ENCODE measurements at places on chromosomes 4 and X.

- DNase-seq, result no peak
Measured at GRCh38 chr4:148747721-148748268, 305.6 kb upstream of the NR3C2 start.

GRCh38 chrX:7270933-7271332 is 123.0 kb upstream of the PUDP start:
- DNase-seq, result no peak

- no peak for DNase-seq
Measured at GRCh38 chr4:39102297-39102696, 40.3 kb downstream of the KLHL5 start.

- DNase-seq, result no peak
Measured at GRCh38 chr4:174422893-174423256, 99.4 kb downstream of the HPGD start.

DNA sequence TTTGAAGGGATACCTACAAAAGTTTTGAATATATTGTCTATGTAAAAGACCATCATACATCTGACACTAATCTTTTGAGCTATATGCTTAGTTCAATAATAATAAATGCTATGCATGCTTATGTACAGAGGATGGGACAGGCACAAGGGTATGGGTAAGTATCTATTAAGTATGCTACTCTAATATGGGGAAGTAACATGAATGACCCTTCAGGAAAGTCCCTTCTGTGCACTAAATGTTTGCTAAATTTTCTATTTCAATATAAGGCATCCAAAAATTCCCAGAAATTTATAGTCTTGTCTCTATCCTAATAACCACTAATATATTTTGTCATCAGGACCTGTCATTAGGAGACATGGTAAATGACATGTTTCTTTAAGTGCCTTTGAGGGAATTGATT is 19.0 kb downstream of the ATP8A1 start:
- DNase-seq, result no peak

DNA sequence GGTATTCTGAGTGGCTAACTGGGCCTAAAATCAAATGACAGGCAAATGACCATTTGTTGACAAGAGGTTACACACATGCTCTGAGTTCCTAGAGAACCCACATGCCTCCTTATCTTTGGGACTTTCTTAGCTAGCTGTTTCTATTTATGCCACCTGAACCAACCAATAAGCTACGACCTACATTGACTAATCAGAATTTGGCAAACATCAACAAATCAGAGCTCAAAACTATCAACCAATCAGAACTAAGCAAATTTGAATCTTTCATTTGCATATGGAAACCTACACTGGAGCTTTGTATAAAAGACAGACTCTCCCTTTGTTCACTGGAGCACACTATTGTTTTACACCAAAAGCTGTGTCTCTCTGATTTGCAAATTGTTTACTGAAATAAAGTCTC is 192.0 kb downstream of the CXXC4 start:
- DNase-seq, result no peak

GRCh38 chr4:53732661-53733060 is 141.4 kb upstream of the LNX1 start:
- DNase-seq, result no peak

DNA sequence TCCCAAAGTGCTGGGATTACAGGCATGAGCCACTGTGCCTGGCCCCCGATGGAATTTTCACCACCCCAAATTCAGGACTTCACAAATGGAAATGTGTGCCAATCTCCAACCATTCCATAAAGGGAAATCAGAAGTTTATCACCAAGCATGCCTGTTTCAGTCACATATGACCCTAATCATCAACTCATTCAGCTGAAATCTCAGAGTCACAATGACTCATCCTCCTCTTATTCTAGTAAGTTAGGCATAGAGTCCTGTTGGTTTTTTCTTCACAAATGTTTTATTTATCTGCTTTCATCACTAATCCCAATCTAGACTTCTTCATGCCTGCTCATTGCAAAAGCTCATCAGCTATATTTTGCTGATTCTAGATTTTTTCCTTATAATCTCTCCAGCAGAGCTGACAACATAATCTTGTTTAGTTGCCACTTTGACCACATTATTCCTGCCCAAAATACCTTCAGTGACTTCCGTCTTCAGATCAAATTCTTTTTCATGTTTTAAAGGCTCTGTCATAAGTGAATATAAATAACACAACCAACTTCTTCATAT is 83.3 kb downstream of the SLC7A11 start:
- no peak for DNase-seq

- no peak for DNase-seq
Measured at GRCh38 chr4:88134111-88134510, 24.3 kb downstream of the ABCG2 start.

DNA sequence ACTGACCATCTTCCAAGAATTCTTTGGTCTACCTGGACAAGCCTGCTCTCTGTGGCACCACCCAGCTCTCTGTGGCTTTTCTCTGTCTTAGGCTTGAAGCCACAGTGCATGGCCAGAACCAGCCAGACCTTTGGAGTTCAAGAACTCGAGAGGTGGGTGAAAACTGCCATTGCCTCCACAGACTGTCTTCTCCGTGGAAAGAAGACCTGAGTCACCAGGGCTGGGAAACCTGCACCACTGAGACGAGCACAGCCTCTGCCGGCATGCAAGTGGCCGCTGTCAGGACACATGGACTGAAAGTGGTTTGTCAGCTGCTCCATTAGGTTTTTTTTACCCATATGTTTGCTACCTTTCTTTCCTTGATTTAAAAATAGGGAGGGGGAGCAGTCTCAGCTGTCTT is 74.5 kb downstream of the MGST2 start:
- no peak for DNase-seq

- no peak for DNase-seq
Measured at GRCh38 chrX:108439426-108439942, at the start of gene COL4A5. TSS of gene COL4A5 (plus strand) at chrX:108439838. CDS start at chrX:108440126, 288 bp downstream.

- DNase-seq, result no peak
Measured at GRCh38 chr4:31051151-31051550, 331.0 kb downstream of the PCDH7 start.

DNA sequence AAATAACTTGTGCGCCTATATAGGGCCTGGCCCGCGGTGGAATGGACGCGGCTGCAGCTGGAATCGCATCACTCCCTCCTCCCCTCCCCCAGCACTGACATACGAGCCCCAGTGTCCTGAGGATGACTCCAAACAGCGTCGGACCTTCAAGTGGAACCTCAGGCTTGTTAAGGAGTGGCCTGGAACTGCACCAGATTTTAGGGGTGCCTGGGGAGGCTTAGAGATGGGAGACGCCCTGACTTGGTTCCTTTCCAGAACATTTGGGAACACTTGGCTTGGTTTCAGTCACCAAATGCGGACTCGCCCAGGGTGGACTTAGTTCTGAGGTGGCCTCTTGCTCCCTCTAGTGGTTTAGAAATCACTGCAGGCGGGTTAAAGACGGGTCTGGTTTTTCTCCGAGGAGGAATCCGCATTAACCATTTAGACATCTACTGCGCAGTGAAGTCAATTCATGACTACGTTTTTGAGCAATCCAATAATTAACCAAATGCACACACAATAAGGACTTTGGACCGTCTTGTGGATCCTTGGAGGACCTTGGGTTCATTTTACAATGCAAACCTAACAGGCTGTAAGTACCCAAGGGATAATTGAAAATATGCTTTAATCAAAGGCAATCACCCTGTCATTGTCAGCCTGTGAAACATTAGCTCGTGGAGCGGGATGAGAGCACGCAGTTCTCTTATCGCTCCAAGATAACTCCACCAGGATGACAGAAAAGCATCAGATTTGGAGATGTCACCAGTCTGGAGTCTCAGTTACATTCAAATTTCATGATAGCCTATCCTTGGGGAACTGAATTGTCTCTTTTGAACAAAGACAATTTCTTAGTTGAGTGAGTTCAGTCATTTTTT is 11.2 kb upstream of the PDGFRA start:
- peak; percentile 25 for DNase-seq

DNA sequence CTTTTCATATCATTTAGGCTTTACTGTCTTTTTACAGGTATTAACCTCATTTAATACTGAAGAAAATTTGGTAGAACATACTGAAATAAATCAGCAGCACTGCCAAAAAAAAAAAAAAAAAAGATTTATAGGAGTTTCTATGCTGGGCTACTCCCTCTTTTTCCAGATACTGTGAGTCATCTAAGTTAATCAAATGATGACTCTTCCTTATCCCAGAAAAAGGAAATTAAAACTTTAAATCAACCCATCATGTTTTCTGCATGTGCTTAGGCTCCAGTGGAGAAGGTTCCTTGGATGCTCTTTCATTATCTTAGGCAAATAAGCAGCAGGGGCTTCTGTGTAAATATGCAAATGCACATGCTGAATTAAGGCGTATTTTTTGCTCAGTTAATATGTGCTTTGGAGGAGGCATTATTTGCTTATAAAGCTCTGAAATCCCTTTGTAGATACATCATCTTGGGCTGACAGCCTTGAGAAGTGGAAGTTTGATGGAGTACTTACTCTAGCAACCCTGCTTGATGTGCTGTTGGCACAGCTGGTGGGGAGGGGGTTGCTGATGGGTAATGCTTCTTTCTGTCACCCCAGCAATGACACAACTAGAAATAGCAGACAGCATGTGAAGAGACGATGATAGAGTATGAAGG is 136.1 kb downstream of the C4orf33 start:
- DNase-seq, result no peak

DNA sequence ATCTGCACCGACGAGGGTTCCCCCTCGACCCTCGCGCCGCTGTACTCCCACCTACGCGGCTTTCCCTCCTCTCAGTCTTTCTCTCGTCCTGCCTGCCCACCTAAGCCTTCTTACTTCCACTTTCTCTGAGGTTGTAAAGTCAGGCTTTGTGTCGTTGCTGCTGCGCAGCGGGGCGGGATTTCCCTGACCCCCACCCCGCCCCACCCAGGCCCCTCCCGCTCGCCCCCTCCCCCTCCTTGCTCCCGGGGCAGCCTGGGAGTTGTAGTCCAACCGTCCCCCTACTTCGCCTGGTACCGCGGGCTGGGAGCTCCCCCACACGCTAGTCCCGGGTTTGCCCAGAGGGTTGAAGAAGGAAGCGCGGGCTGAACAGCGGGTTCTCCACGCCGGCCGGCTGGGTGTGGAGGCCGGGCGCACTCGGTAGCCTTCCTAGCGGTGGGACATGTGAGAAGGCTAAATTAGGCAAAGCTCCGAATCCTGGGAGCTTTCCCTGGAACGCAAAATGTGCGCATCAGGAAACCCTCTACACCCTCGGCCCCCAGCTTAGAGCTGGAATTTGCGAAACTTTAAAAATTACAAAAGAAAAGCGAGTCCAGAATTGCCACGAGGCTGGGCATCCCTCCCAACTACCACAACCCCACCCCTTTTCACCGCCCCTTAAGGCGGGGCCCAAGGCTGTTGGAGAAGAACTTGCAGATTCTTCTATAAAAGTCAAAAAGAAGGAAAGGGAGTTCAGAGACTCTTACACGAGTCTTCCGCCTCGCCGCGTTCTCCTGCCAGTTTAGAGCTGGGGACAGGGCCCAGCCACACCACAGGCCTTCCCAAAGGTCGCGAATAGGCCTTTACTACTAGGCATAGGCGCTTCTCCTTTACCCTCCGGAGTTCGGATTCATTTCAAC is at the start of gene ATP11C:
TSS of gene ATP11C (minus strand) at position 153 of the 896 bp plus-strand sequence. CDS start 1,011 bp downstream, outside the sequence.
- peak; percentile 76 for DNase-seq

DNA sequence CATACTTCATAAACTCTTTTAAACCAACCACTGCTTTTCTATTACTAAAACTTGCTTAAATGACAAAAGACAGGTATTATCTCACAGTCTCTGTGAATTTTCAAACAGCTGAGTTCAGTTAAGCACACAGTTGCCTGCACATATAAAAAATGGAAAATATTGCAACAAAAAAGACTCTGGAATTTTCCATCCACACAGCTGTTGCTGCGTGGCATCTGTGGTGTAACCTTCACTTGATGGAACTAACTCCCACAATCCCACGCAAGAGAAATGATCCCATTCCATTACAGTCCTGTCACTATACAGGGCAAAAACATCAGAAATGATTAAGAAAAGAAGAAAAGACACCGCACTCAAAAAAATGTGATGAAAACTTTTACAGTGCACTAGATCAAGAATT is 149.8 kb upstream of the TBL1X start:
- DNase-seq, result no peak

DNA sequence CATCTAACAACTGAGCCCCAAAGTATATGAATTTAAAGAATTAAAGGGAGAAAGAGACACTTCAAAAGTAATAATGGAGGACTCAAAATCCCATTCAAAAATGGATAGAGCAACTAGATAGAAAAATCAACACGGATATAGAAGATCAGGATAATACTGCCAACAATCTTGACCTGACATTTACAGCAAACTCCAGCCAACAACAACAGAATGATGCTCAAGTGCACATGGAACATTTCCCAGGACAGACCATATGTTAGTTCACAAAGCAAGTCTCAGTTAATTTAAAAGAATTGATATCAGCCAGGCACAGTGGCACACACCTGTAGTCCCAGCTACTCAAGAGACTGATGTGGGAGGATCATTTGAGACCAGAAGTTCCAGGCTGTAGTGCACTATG is 72.0 kb upstream of the SMARCAD1 start:
- DNase-seq, result no peak

- DNase-seq, result no peak
Measured at GRCh38 chr4:7191546-7192251, 639 bp upstream of the SORCS2 start.

- no peak for DNase-seq
Measured at GRCh38 chr4:119035951-119036737, 99.5 kb upstream of the MYOZ2 start.

DNA sequence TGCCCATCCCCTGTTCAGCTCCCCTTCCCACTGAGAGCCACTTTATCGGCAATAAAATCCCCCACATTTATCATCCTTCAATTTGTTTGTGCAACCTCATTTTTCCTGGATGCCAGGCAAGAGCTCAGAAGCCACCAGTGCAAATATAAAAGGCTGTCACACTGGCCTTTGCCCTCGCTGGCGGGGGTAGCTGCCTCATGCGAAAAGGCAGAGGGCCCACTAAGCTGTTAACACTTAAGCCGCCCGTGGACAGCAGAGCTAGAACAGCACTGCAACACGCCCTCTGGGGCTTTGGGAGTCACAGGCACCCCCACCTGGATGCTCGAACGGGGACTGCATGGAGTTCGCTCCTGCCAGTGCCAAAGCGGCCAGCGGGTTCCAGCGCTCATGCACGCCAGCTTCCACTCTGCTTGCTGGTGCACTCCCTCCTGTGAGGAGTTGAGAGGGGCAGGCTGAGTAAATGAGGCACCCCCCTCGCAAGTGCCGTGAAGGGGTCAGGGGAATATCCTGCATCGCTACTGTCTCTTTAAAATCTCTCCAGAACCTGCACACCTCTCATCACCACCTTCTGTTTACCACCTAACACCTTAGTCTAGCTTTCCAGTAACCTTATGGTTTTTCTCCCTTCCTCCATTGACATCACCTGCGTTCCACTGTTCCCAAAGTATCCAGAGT is 99.5 kb downstream of the SORBS2 start:
- no peak for DNase-seq

GRCh38 chr4:179836179-179837075 is 2394.2 kb upstream of the AGA start:
- DNase-seq, result no peak

GRCh38 chr4:30866346-30866745 is 146.2 kb downstream of the PCDH7 start:
- DNase-seq, result no peak

Data from stimulated activated CD8-positive, alpha-beta memory T cell treated with anti-CD3 and anti-CD28 coated beads, Interleukin-7, amount 100 ng/mL, for 4 hours (primary cell).